Stimulated activated CD4-positive, alpha-beta T cell treated with anti-CD3 and anti-CD28 coated beads, Interleukin-1b, Interleukin-23, amount 100 ng/mL, for 24 hours (primary cell): ENCODE measurements at places on chromosomes 2 and 18.

DNA sequence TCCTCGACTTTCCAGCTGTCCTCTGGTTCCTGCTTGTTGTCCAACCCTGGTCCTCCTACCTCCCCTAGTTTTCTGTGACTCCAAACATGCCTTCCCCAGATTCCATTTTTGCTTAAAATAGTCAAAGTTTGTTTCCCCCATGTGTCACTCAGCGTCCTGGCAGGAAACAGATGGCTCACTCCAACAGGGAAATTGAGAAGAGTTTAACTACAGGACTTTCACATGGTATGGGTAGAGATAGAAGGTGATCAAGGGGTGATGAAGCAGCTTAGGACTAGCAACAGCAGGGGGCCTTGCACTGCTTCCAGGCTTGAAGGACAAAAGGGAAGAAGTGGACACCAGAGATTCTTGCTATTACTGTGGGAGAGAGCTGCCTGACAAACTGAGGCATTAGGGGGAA, 6.1 kb upstream of the CUL3 start:
- DNase-seq: no peak

DNA sequence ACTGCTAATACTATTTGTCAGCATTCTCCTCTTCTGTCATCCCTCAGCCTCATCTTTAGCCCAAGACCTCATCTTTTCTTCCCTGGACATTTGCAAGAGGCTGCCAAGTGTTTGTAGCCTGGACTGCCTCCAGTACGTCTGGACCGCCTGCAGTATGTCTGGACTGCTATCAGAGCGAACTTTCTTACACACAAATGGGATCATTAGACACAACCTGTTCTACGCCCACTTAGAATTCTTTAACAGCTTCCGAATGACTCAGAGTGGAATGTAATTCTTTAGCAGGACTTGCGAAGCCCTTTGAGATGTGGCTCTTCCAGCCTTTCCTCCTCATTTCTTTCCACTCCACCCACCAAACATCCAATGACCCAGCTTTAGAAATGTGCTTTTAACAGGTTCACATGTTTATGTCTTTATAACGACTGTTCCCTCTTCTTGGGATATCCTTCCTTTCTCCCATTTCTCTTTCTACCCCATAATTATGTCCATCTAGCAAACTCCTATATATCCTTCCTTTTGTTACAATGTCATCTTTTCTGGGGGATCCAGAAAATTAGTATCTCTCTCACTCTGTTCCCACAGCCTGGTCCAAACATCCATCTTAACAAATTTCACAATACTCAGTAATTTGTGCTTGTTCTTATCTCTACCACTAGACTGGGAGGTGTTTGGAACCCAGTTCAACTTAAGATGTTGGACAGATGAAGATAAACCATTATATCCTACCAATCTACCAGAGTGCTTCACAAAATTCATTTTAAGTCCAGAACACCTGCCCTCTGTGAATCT, 171.3 kb upstream of the PGAP1 start:
- no peak for DNase-seq

GRCh38 chr2:181066333-181066732, 85.9 kb downstream of the UBE2E3 start:
- DNase-seq: no peak

GRCh38 chr2:56049233-56049845, 125.8 kb upstream of the EFEMP1 start:
- DNase-seq: no peak

GRCh38 chr2:203892207-203892606, 24.6 kb downstream of the CTLA4 start:
- DNase-seq: no peak

DNA sequence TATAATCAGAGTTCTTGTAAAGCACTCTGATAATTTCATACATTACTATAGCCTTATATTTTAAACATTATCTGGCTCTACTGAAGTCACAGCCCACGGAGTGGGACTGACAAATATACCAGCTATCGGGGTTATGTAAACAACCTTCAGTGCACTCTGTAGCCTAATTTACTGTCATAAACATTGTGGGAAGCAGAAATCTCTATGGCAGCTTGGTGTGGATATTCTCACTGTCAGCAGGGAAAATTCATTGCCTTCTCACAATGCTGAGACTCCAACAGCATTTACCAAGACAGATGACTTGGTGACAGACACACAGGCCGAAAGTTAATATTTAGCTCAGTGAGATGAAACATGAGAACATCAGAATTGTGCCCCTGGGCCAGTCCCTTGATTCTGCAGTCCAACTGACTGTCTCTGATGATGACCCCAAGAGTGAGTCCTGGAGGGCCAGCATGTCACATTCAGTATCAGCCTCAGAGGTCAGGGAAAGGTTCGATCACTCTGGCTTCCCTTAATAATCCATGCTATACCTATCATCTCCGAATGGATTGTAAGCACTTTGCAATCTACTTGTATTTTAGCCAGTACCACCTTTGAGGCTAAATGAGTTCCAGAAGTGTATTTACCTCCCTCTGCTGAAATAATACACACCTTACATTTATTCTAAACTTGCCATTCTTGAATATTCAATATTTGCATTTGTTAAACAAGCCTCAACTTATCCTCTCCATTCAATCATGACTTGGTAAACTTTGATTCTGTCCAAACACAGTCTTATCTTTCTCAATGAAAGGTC, 146.2 kb upstream of the OSR1 start:
- DNase-seq: no peak

- no peak for DNase-seq
These were observed 297.1 kb downstream of the ARHGAP15 start for GRCh38 chr2:143426296-143426695.
